WTC11 (cell line): ENCODE measurements at places on chromosomes 16 and 17. TPM values are rescaled to one million over a fixed set of nuclear protein-coding genes. Genes with fewer than 3 reads are reported as not detected.

DNA sequence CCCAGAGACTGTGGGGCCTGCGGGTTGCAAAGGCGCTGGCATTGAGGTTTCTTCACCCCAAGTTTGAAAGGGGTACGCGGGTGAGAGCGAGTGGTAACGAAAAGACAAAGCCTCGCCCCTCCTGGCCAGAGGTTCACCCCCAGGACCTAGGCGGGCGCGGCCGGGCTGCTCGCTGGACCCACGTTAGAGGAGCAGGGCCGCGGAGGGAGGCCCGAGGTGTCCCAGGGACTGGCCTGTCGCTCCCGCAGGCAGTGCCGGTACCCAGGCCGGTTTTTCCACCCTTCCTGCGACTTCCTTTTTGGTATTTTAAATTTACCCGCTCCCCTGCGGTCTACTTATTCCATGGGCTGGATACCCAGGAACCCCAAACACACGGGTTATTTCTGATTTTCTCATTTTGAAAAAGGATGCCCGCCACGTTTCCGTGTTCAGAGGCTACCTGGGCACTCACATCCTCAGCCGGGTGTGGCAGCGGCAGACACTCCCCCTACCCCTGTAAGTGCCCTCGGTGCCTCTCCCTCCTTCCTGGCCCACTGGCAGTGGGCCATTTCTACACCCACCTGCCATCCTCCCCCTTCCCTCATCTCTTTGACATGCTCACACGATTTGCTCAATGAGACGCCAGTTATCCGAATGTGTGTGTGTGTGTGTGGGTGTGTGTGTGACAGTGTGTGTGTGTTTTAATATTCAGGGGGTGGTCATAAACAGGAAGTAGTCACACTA is 1.6 kb upstream of the FOXL1 start:
- peak; percentile 31 for DNase-seq

DNA sequence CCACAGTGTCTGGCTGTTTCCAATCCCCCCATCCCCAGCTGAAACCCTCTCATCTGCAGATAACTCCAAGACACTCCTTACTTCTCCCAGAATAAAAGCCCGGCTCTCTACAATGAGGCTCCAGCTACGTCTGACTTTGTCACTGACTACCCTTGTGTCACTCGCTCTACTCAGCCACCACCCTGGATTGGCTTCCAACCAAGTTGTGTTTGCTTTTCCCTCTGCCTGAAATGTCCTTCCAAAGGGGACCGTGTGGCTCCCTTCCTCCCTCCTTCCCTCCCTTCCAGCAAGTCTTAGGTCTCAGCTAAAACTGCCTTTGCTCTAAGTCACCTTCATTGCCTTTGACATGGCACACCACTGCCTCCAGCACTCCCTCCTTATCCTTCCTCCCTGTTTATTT is 42.8 kb downstream of the CDH1 start:
- DNase-seq: no peak

GRCh38 chr16:25135254-25135878 is 23.8 kb downstream of the LCMT1 start:
- no peak for DNase-seq

Gene CACNB1
- 11.2 to 17.0 TPM (median 11.9 TPM) in 3 replicates for total RNA-seq

Gene CCDC40
- total RNA-seq: 15.1 to 16.3 TPM (median 15.2 TPM) in 3 replicates

GRCh38 chr16:28503470-28504259 is 3.0 kb downstream of the IL27 start:
- no peak for DNase-seq

Gene ST6GALNAC1
- 0.13 to 0.37 TPM (median 0.16 TPM) in 3 replicates for total RNA-seq

Gene WNT9B
- total RNA-seq: 0.41 to 0.87 TPM (median 0.44 TPM) in 3 replicates

DNA sequence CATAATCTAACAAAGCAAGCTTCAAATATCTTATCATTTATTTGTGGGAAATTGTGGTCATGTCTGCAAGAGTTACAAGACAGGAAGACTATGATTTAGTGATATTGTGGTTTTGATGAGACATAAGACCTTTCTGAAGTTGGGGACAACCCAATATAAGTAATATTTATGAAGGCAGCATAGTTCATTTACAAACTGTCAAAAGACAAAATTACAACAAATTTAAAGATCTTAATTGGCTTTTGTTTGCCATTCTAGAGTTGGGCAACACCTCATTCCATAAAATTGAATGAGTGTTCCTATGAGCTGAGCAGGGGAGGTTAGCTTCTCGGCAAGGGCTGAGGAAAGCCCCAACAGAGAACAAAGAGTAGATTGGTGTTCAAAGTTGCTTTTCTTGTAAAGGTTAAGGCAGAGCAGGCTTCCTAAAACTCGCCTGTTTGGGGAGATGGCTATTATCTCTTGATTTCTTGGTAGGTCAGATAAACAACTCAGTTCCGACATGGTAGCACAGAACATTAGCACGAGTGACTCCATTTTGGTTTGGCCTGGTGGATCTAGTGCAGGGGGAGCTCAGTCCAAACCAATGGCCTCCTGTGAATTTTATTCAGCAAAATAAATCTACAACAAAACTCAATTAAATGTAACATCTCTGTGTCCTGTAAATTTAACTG is 10.9 kb upstream of the MMD start:
- no peak for DNase-seq

GRCh38 chr17:3127451-3127850 is at the start of gene OR1G1:
Gene OR1G1, minus strand, starts transcription at chr17:3127551. Its CDS starts 0 bp downstream, at chr17:3127551.
- DNase-seq: no peak

DNA sequence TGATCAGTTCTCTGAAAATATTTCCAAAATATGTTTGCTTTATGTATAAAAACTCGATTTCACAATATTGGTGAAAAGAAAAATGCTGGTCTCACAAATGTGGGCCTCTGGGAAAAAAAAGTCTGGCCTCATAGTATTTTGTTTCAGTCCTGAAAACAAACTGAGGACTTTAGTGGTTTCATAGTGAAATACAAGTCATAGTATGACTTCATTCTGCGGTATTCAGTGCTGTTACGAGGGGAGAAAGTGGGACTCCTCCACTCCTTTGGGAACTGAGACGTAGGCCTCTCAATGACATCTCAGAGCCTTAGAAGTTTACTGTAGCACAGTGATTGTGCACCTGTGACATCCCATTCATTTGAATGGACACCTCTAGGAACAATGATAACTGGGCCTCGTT is 56.0 kb downstream of the CYB561 start:
- DNase-seq: no peak

Gene OTOP3
- total RNA-seq: not detected in 3 replicates

Gene CFAP97D1
- total RNA-seq: 0.09 to 0.14 TPM (median 0.13 TPM) in 3 replicates

GRCh38 chr17:34721326-34721725 is 141.9 kb downstream of the TMEM132E start:
- no peak for DNase-seq
